ENCODE measurements at places on chromosomes 11 and 22.

DNA sequence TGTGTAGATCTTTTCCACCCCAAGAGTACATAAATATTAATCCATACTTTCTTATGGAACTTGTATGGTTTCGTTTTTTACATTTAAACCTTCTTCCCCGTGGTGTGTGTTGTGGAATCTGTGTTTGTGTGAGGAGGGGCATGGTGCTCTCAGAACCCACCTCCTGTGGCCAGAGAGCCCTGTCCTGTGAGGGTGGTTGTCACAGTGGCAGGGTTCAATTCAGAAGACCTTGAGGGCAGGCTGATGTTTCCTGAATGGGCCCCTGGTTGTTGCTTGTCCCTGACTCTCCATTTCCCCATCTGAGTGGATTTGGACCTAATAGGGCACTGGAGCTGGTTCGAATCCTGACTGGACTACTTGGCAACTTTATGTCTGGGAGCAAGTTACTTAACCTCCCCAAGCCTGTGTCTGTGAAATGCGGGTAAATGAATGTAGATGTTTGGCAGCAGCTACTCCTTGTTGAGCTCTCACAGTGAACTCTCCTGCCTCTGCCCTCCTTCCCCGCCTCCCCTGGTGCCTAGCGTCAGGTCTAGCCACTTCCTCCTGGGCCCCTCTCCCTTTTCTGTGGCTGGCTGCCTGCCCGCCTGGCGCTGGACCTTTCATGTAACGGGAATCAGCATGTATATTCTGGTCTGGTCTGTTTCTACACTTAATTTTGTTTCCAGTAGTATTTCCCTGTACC is 7.3 kb downstream of the NEAT1 start:
- DNase-seq, result no peak

GRCh38 chr11:75594211-75594610 is 32.2 kb downstream of the SERPINH1 start:
- DNase-seq, result no peak

DNA sequence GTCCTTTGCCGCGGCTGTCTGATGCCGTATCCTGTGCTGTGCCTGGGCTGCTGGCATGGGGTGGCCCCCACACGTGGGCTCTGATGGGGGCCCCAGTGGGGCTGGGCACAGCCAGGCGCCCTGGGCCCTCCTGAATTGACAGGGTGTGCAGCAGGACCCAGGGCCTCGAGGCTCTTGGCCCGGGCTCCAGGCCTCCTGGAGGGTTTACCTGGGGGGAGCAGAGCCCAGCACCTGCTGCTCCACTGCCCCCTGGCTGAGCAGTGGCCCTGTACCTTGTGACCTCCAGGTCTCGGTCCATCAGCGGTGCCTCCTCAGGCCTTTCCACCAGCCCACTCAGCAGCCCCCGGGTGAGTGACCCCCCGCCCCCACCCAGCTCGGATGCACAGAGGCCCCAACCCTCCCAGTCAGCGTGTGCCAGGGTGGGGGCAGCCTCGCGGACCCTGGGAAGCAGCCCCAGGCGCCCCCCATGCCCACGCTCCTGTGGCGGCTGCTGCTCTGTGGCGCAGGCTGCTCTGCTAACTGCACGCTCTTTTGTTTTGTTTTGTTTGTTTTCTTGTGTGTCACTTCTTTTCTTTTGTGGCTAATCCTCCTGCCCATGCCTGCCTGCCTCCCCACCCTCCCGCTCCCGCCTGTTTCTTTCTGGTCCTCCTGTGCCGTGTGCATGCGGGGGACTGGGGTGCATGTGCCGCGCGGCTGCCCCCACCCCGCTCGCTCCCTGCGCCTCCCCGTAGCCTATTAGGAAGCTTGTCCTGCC is 36.9 kb downstream of the MOB2 start:
- DNase-seq, result no peak

GRCh38 chr22:20469110-20469868 is 26.3 kb downstream of the KLHL22 start:
- DNase-seq, result no peak

DNA sequence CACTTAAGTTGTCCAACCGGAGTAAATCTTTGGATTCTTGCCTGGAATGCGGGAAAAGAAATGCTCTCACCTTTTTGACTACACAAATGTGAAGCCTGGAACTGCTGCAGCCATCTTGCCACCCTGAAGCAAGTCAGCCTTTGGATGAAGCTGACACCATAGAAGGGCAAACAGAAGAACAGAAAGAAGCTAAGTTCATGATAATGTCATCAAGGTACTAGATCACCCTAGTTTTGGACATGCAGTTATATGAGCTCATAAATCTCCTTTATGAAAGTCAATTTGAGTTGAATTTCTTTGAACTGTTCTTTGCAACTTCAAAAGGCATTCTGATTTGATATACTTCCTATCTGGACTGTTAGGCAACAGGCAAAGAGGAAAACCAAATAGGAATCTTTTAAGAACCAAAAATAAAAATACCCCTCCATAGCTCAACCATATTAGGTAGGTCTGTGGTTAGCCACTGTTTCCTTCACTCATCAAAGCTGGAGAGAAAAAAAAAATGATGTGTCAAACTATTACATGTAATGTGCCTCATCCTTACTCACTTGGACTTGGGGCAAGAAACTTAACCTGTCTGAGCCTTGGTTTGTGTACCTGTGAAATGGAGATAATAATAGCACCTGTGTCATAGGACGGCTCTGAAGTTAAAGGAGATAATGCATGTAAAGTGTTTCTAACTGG is 91.9 kb downstream of the WT1 start:
- no peak for DNase-seq

GRCh38 chr11:69718147-69718546 is 14.3 kb upstream of the FGF19 start:
- peak; percentile 65 for DNase-seq

DNA sequence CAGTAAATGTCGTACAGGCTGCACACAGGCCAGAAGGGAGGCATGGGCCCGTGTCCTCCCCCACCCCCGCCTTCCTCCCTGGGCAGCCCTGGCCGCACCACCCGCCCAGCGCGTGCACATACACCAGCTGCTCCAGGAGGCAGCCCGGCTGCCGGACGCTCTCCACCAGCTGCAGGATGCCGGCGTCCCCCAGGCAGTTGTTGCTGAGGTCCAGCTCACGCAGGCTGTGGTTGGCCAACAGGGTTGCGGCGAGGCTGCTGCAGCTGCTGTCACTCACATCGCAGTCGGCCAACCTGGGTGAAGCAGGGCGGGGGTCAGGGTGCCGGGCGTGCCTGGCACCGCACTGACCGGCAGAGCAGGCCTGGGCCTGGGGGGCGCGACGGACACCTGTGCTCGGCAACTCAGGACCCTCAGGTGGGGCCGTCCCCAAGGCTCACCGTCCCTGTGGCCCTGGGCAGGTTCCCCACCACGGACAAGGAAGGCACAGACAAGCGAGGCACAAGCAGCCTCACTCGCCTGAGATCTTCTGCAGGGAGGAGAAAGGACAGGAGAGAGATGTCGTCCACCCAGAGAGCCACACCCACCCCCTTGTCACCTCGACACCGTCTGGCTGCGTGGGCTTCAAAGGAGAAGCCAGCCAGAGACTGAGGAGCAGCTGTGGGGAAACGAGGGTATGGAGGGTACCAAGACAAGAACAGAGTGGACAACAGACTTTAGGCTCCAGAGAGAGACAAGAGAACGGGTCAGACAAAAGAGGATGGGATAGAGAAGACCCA is 12.1 kb downstream of the RNH1 start:
- no peak for DNase-seq

GRCh38 chr11:130582981-130583380 is 134.5 kb downstream of the ADAMTS15 start:
- DNase-seq, result no peak

GRCh38 chr11:99200720-99201119 is 180.0 kb downstream of the CNTN5 start:
- DNase-seq, result no peak

DNA sequence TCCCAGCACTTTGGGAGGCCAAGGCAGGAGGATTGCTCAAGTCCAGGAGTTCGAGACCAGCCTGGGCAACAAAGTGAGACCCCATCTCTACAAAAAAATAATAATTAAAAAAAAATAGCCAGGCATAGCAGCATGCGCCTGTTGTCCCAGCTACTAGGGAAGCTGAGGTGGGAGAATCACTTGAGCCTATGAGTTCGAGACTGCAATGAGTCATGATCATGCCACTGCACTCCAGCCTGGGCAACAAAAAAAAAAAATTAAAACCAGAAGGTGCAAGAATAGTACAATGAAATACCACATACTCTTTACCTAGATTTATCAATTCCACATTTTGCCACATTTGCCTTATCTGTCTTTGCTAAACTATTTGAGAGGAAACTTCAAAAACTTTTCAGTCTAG is 8.2 kb downstream of the DPF2 start:
- no peak for DNase-seq

DNA sequence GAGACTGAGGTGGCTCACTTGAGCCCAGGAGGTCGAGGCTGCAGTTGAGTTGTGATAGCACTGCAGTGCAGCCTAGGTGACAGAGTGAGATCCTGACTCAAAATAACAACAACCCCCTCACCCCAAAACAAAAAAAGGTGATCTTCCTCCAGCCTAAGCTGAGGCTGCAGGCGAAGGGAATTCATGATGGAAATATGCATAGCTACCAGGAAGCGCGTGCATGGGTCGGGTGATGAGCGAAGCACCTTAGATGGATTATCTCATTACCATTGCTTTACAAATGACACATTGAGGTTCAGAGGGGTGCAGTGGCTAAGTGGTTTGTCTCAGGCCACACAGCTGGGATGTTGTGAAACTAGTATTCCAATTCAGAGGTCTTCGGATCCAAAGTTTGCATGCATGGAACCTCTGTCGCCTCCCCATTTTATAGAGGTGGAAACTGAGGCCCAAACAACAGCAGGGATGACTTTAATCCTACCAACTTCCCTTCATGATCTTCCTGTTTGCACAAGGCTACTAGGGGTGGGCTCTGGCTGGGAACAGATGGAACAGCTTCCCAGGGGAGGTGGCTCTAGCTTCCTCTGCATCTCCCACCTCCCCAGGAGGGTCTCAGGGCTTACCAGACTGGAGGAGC is 4.6 kb downstream of the SLC29A2 start:
- DNase-seq, result no peak

DNA sequence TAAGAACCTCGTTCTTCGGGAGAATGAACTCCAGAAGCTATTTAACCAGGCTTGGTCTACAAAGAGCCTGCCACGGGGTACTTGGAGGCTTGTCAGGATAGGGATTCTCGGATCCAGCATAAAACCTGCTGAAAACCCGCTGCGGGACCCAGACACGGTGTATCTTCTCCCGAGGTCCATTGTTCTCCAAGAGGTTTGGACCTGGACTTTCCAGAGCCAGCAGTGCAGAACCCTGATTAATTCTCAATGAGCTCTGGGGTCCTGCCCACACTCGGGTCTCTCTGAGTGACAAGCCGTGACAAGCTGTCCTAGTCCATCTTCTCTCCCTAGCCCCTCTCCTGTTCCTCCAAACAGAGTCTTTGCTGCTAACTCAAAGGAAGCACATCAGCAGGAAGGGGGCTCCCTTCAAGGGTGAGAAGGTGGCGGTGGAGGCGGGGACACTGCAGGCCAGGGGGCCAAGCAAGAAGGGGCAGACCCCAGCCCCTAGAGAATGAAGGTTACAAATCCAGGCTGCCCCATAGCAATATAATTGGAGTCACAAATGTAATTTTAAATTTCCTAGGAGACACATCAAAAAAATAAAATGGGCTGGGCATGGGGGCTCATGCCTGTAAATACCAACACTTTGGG is 12.2 kb downstream of the SHANK2 start:
- DNase-seq, result no peak

GRCh38 chr11:69817265-69818230 is 1.7 kb downstream of the FGF3 start:
- no peak for DNase-seq

- DNase-seq, result peak; percentile 30
Observed at GRCh38 chr22:17781319-17782031, 7.2 kb upstream of the BID start.

GRCh38 chr11:128190312-128190711 is 397.0 kb downstream of the ETS1 start:
- DNase-seq, result no peak

GRCh38 chr22:19526702-19527111 is 2.5 kb upstream of the CLDN5 start:
- no peak for DNase-seq

- DNase-seq, result peak; percentile 38
Observed at GRCh38 chr11:61891331-61892084, at the start of gene FADS3. FADS3 (minus strand) TSS chr11:61891545; CDS start chr11:61891381, 164 bp downstream.

DNA sequence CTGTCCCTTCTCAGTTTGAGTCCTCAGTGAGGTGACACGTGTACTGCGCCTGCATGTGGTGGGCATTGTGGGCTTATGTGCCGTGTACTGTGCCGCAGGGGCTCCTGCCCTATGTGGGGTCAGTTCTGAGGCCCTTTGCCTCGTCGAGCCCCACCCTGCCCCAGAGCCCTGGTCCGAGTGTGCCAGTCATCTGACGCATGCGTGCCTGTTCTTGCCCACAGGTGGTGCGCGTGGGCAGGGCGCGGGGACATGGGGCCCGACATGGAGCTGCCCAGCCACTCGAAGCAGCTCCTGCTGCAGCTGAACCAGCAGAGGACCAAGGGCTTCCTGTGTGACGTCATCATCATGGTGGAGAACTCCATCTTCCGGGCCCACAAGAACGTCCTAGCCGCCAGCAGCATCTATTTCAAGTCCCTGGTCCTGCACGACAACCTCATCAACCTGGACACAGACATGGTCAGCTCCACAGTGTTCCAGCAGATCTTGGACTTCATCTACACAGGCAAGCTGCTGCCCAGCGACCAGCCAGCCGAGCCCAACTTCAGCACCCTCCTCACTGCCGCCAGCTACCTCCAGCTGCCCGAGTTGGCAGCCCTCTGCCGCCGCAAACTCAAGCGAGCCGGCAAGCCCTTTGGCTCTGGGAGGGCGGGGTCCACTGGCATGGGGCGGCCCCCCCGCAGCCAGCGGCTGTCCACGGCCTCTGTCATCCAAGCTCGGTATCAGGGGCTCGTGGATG is 22.3 kb upstream of the TMEM191C start:
- DNase-seq, result no peak

- no peak for DNase-seq
Observed at GRCh38 chr11:8828580-8829361, 82.2 kb upstream of the AKIP1 start.

GRCh38 chr22:31923136-31923535 is 21.2 kb upstream of the YWHAH start:
- no peak for DNase-seq

DNA sequence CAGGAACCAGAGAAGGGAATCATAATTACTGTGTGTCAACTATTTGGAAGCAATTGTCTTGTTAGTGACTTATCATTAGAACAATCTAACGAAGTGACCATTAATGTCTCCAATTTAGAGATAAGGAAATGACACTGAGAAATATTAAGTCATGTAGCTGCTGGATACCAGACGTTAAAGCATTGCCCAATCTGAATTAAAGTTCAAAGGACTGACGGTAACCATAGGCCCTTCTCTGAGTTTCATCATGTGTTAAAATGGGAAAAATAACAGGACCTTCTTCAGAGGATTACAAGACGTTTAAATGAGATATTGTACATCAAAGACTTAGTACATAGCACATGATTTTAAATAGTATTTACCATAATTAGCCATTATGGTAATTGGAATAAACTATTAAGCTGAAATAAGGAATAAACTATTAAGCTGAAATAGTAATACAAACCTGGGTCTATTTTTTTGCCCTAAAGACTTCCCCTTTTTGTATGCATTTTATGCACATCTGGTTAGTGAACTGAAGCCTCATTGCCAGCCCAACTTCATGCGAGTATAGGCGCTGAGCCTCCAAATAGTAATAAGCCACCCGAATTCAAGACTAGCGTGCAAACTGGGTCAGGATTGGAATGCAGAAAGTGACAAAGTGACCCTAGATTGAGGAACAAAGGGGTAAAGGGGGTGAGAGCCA is 41.0 kb downstream of the GLYATL1 start:
- DNase-seq, result no peak

All from NCI-H1092 (cell line).